ENCODE measurements at places on chromosomes 4 and X.

GRCh38 chr4:183989461-183989860, 84.4 kb downstream of the STOX2 start:
- no peak for DNase-seq

GRCh38 chrX:12239356-12240082, 101.2 kb downstream of the FRMPD4 start:
- DNase-seq = no peak

GRCh38 chrX:95995583-95995982, 689.1 kb upstream of the DIAPH2 start:
- no peak for DNase-seq

DNA sequence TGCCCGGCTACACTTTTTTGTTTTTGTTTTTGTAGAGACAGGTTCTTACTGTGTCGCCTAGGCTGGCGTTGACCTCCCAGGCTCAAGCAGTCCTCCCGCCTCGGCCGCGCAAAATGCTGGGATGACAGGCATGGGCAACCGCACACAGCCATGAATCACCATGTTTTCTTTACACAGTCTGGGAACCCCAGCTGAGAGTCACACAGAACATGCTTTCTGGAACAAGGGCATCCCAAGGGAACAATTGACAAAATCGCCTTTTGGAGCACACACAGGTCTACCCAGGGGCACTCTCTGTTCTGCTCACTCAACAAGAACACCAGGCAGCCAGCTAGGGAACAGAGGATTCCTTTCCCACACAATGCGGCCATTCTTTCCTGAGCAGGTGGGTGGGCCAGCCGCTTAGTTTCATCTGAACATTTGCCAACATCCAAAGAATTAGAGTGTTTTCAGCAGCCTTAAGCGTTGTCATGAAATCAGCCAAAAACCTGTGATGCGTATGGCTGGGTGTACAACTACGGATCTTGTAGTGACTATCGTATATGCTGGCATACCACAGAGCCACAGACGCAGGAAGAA, 15.7 kb downstream of the PRKX start:
- DNase-seq = peak; percentile 42

Measured in COR-L47 (cell line).